Mesenchymal stem cell (in vitro differentiated cells and primary cell): ENCODE measurements at places on chromosomes 5 and 9.

- H3K36me3 ChIP-seq: no peaks in the 10 kb centered on the region
- peaks cover 1% of the 10 kb centered on the region for H3K4me1 ChIP-seq
- H3K27me3 ChIP-seq: no peaks in the 10 kb centered on the region
Measured at GRCh38 chr5:87109746-87110145, 157.9 kb upstream of the RASA1 start.

- no peak overlapping the region for H3K27ac ChIP-seq
- no peaks in the 10 kb centered on the region for H3K27me3 ChIP-seq
- peaks cover 17% of the 10 kb centered on the region for H3K36me3 ChIP-seq
Measured at GRCh38 chr9:125262294-125262991, 817 bp downstream of the GAPVD1 start.

- DNase-seq: no peak
- H3K4me3 ChIP-seq: no peak overlapping the region
- H3K27me3 ChIP-seq: no peaks in the 10 kb centered on the region
- H3K36me3 ChIP-seq: no peaks in the 10 kb centered on the region
- peaks cover 2% of the 10 kb centered on the region for H3K4me1 ChIP-seq
Measured at GRCh38 chr9:107700847-107701246, 211.3 kb upstream of the KLF4 start.

GRCh38 chr5:3311433-3311832 lies 284.2 kb upstream of the IRX1 start:
- H3K27me3 ChIP-seq: no peaks in the 10 kb centered on the region
- H3K4me1 ChIP-seq: no peaks in the 10 kb centered on the region
- no peak for DNase-seq
- H3K27ac ChIP-seq: no peak overlapping the region

- peak; percentile 79 for DNase-seq
- H3K27me3 ChIP-seq: peaks cover 5% of the 10 kb centered on the region
- no peaks in the 10 kb centered on the region for H3K36me3 ChIP-seq
- no peak overlapping the region for H3K27ac ChIP-seq
Measured at GRCh38 chr5:123285122-123286023, 137.8 kb downstream of the CEP120 start.

- H3K4me1 ChIP-seq: no peaks in the 10 kb centered on the region
- peaks cover 55% of the 10 kb centered on the region for H3K36me3 ChIP-seq
- H3K27me3 ChIP-seq: no peaks in the 10 kb centered on the region
Measured at GRCh38 chr5:119220576-119221197, 135.1 kb upstream of the TNFAIP8 start.

GRCh38 chr5:66882606-66883227 lies 286.5 kb downstream of the MAST4 start:
- no peak overlapping the region for H3K4me3 ChIP-seq
- H3K36me3 ChIP-seq: no peaks in the 10 kb centered on the region
- peak; percentile 44 for DNase-seq
- H3K27ac ChIP-seq: no peak overlapping the region

- no peaks in the 10 kb centered on the region for H3K36me3 ChIP-seq
- no peaks in the 10 kb centered on the region for H3K27me3 ChIP-seq
- no peak overlapping the region for H3K4me3 ChIP-seq
- H3K27ac ChIP-seq: no peak overlapping the region
- peaks cover 10% of the 10 kb centered on the region for H3K4me1 ChIP-seq
- peak; percentile 9 for DNase-seq
Measured at GRCh38 chr5:127441799-127442484, 75.5 kb upstream of the PRRC1 start.

GRCh38 chr5:63686938-63687337 lies 275.3 kb downstream of the HTR1A start:
- H3K27ac ChIP-seq: no peak overlapping the region
- H3K27me3 ChIP-seq: no peaks in the 10 kb centered on the region
- no peaks in the 10 kb centered on the region for H3K4me1 ChIP-seq
- DNase-seq: no peak

DNA sequence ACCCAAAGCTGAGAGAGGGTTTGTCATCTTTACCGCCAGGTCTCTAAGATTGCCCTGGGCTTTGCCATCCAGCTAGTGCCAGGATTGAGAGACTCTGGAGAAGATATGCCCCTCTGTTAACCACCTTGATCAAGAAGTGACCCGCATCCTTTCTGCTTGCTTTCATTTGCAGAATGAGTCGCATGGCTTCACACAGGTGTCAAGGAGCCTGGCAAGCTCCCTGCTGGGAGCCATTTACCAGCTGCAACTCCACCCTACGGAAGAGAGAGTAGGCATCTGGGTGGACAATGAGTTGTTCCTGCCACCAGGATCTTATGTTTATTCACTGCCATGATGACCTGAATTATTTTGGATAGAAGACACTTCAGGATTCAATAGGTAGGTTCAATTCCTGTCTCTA lies 43.0 kb downstream of the HSD17B3 start:
- no peak overlapping the region for H3K4me3 ChIP-seq
- peaks cover 2% of the 10 kb centered on the region for H3K4me1 ChIP-seq
- H3K36me3 ChIP-seq: no peaks in the 10 kb centered on the region
- peaks cover 5% of the 10 kb centered on the region for H3K27me3 ChIP-seq

- no peaks in the 10 kb centered on the region for H3K27me3 ChIP-seq
- DNase-seq: no peak
- H3K27ac ChIP-seq: no peak overlapping the region
- H3K4me1 ChIP-seq: peaks cover 3% of the 10 kb centered on the region
Measured at GRCh38 chr5:10222326-10222725, 27.4 kb downstream of the ATPSCKMT start.

DNA sequence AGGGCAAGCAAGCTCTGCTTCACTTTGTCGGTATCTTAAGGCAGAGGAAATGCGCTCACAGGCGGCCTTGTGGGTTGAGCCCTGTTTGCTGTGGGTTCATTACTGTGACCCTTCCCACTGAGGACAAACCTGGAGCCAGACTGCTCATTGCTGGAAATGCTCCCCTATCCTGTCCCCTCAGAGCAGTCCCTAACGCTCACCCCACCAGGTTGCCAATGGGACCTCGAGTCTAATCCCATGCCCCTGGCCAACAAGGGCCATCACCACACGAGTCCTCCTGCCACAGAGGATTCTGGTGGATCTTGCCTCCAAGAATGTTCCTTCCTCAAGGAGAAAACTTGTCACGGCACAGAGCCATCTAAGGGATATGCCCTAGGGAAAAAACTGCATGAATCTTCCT lies 14.6 kb downstream of the IPPK start:
- H3K36me3 ChIP-seq: peaks cover 28% of the 10 kb centered on the region
- no peak overlapping the region for H3K27ac ChIP-seq
- no peak for DNase-seq
- no peaks in the 10 kb centered on the region for H3K27me3 ChIP-seq

- no peak overlapping the region for H3K27ac ChIP-seq
- DNase-seq: no peak
- H3K4me1 ChIP-seq: no peaks in the 10 kb centered on the region
- H3K4me3 ChIP-seq: no peak overlapping the region
- no peaks in the 10 kb centered on the region for H3K27me3 ChIP-seq
Measured at GRCh38 chr9:93702261-93702660, 125.9 kb downstream of the PHF2 start.

DNA sequence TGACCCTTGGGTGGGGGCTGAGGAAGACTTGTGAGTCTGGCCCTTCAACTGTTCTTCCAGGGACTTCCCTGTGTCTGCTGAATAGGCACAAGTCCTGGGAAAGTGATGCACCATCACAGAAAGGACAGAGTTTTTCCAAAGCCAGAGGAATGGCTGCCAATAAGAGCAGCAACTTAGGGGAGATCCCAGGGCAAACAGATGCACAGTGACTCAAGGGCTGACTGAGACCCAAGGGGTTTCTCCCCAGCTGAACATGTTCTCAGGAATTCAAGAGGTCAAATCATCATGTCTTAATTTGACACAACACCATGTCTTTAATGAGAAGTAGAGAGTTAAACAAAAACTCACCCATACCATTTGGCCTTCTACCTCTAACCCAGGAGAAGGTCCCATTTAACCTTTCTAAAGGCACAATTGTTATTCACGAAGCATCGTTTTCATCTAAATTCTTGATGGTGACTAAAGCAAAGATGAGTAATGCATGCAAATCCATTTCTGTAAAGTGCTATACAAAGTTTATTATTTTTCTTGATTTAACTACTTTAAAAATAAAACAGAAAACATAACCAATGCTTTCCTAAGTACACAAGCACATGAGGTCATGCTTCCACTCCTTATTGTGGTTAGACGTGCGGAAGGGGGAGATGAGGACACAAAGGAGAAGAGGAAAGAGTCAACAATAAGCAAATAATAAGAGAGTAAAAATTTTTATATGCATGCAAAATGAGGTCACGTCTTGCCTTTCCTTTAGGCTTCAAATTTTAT lies 324.1 kb downstream of the PLK2 start:
- no peak overlapping the region for H3K27ac ChIP-seq
- DNase-seq: peak; percentile 22
- H3K4me3 ChIP-seq: no peak overlapping the region
- H3K36me3 ChIP-seq: no peaks in the 10 kb centered on the region
- no peaks in the 10 kb centered on the region for H3K27me3 ChIP-seq

GRCh38 chr5:140118302-140118936 lies 4.5 kb downstream of the PURA start:
- DNase-seq: no peak
- no peak overlapping the region for H3K4me3 ChIP-seq
- H3K36me3 ChIP-seq: no peaks in the 10 kb centered on the region
- H3K27me3 ChIP-seq: no peaks in the 10 kb centered on the region
- H3K27ac ChIP-seq: no peak overlapping the region
- H3K4me1 ChIP-seq: peaks cover 5% of the 10 kb centered on the region

- H3K4me1 ChIP-seq: peaks cover 3% of the 10 kb centered on the region
- no peaks in the 10 kb centered on the region for H3K27me3 ChIP-seq
- DNase-seq: no peak
- no peak overlapping the region for H3K27ac ChIP-seq
- H3K36me3 ChIP-seq: no peaks in the 10 kb centered on the region
Measured at GRCh38 chr5:10484774-10485141, 43.1 kb downstream of the ROPN1L start.

DNA sequence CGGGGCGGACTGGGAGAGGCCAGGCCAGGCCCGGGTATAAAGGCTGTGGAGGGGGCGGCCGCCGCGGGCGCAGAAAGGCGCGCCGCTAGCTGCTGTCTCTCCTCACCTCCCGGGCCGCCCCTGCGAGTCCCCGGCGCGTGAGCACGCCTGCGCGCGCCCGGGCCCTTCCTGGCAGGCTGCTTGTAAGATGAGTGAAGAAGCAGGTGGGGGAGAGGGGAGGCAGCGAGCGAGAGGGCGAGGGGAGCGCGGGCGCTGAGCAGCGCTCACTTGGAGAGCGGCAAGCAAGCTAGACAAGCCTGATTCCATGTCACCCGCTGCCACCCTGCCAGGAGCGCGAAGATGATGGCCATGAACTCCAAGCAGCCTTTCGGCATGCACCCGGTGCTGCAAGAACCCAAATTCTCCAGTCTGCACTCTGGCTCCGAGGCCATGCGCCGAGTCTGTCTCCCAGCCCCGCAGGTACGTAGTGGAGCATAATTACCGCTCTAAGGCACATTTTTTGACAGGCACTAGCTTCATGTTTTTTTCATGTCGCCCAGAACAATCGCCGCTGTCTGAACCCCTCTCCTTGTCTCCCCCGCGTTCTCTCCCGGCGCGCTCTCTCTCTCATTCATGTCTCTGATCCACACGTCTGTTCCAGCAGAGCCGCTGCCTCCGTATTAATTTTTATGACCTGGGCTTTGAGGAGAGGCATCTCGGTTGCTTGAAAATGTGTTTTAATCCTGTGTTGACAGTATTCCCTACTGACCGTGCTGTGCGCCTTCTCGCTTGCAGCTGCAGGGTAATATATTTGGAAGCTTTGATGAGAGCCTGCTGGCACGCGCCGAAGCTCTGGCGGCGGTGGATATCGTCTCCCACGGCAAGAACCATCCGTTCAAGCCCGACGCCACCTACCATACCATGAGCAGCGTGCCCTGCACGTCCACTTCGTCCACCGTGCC lies at the start of gene POU4F3:
Gene POU4F3 (plus strand): TSS at position 66 of the 941 bp plus-strand sequence. CDS start 274 bp downstream, at position 340.
- no peaks in the 10 kb centered on the region for H3K36me3 ChIP-seq
- peaks cover 26% of the 10 kb centered on the region for H3K4me1 ChIP-seq
- H3K4me3 ChIP-seq: peak within 1 kb of the TSS; percentile 8
- peaks cover 99% of the 10 kb centered on the region for H3K27me3 ChIP-seq

- no peak within 1 kb of the TSS for H3K4me3 ChIP-seq
- H3K36me3 ChIP-seq: no peaks in the 10 kb centered on the region
- H3K4me1 ChIP-seq: peaks cover 14% of the 10 kb centered on the region
- no peak within 1 kb of the TSS for H3K27ac ChIP-seq
Measured at GRCh38 chr9:841371-842209, at the start of gene DMRT1. DMRT1 (plus strand) TSS chr9:841697; CDS start chr9:841839, 142 bp downstream.

DNA sequence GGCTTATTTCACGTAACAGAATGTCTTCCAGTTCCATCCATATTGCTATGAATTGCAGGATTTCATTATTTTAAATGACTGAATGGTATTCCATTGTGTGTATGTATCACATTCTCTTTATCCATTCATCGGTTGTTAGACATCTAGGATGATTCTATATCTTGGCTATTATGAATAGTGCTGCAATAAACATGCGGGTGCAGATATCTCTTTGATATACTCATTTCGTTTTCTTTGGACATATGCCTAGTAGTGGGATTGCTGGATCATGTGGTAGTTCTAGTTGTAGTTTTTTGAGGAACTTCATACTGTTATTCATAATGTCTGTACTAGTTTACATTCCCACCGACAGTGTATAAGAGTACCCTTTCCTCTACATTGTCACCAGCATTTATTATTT lies 460.5 kb downstream of the MAN2A1 start:
- H3K4me3 ChIP-seq: no peak overlapping the region
- no peaks in the 10 kb centered on the region for H3K4me1 ChIP-seq
- H3K36me3 ChIP-seq: no peaks in the 10 kb centered on the region

- H3K36me3 ChIP-seq: no peaks in the 10 kb centered on the region
- peaks cover 37% of the 10 kb centered on the region for H3K4me1 ChIP-seq
- no peak overlapping the region for H3K27ac ChIP-seq
- H3K4me3 ChIP-seq: no peak overlapping the region
Measured at GRCh38 chr9:129553277-129553676, 67.6 kb downstream of the C9orf50 start.

DNA sequence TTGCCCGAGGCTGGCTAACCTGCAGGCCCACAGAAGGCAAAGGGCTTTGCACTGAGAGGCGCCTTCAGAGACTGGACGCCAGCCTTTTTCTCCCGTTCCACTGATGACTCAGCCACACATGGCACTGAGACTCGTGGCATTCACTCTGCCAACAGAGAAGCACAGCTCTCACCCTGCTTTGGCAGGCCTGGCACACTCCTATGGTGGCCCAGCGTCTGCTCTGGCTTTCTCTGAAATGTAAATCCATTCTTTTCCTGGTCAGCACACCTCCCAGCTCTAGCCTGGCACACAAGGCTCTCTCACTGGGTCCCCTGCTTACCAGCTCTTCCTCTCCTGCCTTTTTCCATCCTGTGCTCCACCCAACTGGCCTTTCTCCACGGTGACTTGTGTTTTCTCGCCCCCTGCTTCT lies 5.9 kb upstream of the MELK start:
- H3K27me3 ChIP-seq: no peaks in the 10 kb centered on the region
- H3K27ac ChIP-seq: peak overlapping the region; percentile 33
- peaks cover 7% of the 10 kb centered on the region for H3K4me1 ChIP-seq
- no peak for DNase-seq
